Fibroblast of skin of right biceps (primary cell): ENCODE measurements at places on chromosomes 3 and 15.

DNA sequence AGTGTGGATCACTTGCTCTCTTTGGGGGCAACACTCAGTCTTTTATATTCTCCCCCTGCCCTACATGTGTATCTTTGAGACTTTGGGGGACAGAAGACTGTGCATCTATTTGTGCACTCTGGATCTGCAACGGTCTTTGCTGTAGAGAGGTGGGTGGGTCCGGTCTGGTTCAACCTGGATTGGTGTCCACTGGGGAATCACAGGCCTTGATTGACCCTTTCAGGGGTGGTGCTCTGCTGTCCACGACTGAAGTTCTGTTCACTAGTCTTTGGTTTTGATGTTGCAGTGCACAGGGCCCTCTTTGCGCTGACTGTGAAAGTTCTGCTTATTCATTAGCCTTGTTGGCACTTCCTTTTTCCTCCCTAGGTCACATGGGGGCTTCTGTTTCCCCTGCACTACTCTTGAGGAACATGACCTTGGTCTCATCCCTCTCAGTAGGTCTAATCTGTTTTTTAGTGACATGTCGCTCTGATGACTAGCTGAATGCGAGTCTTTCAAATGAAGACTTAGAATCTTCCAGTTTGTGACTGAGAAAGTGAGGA lies 284.2 kb downstream of the SV2B start:
- DNase-seq: no peak

- DNase-seq: no peak
Measured at GRCh38 chr3:4326868-4327267, 23.7 kb downstream of the SETMAR start.

DNA sequence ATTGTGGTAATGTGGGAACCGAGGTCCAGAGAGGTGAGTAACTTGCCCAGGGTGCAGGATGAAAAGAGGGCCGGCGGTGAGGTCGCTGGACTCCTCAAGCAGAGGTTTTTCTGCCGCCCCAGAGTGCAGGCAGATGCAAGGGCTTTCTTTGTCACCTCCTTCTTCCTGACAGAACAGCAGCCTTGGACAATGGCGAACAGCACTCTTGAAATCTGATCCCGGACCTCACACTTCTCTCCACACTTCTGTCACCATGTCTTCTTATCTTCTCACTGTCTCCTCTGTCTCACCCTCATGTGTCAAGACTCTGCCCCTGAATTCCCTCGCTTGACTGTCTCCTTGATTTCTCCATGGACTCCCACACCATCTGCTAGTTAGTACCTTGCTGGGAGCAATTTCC lies 15.4 kb upstream of the VPS8 start:
- DNase-seq: no peak

GRCh38 chr3:94009608-94010007 lies 18.8 kb downstream of the STX19 start:
- no peak for DNase-seq

GRCh38 chr3:160747422-160747821 lies 8.6 kb upstream of the PPM1L start:
- DNase-seq: no peak

DNA sequence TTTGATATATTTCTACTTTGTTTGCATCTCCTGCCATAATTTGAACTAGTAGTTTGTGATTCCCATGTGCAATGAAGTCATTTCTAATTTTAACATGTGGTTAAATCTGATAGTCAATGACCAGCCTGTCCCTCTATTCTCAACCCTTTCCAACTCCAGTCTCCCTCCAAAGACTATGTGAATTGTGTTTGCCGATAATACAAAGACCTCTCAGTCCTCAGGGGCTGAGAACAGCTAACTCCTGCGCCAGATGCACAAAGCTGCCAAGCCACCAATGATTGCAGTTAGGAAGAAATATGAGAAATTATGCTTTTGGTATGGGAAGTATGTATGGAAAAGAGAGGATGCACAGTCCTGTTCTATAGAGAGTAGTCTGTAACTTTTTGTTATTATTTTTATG lies 54.0 kb downstream of the KCNH8 start:
- no peak for DNase-seq

DNA sequence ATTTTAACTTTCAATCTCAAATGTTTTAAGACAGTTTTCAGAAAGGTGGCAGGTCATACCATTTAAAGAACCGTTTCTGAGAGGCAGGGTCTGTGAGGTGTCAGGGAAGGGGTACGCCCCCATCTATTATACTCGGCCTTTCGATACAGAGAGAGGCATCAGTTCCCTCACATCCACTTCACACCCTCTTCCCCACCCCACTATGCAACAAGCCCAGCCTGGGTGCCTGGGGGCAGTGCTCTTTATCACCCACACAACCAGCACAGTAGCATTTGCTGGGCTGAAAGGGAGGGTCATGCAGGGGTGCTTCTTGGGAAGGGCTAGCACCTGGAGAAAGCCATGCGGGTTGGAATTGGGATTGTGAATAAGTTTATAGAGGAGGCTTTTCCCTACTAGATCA lies 56.0 kb upstream of the KCNMB2 start:
- DNase-seq: no peak

DNA sequence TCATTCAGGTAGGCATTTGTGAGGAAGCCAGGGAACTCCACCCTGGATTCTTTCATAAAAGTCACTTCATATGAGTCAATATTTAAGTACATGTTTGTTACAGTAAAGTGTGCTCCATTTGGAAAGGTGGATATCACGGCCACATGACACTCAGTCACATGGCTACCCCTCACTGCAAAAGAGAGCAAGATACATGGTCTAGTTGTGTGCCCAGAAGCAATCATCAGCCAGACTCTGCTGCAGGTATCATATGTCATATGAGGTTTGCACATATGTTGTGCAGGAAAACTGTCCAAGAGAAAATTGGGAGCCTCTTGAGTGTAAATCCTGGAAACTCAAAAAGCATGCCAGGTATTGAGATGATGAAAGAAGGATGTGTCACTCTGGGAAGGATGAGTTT lies 55.0 kb upstream of the NMNAT3 start:
- no peak for DNase-seq

GRCh38 chr15:77068633-77069032 lies 2.3 kb downstream of the TSPAN3 start:
- DNase-seq: no peak

GRCh38 chr3:14962762-14963161 lies 15.4 kb downstream of the NR2C2 start:
- DNase-seq: peak; percentile 76

DNA sequence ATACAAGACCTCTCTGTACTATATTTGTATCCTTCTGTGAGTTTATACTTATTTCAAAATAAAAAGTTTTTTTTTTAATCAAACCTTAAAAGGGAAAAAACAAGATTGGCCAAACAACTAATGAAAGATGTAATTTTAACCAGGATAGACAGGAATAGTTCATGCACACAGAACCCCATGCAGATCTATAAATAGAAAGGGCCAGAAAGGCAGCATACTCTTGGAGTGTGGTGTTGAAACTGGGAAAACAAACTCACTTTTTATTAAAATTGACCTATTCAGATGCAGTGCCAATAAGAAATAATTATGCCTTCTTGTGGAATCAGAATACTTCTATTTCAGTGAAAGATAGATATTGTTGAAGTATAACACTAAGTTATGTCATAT lies 204.6 kb downstream of the PLCL2 start:
- no peak for DNase-seq

GRCh38 chr3:54033761-54034160 lies 88.6 kb upstream of the CACNA2D3 start:
- DNase-seq: no peak

GRCh38 chr15:66356077-66356358 lies 467 bp downstream of the TIPIN start:
- DNase-seq: no peak

GRCh38 chr3:177513815-177514610 lies 316.7 kb upstream of the TBL1XR1 start:
- DNase-seq: no peak

DNA sequence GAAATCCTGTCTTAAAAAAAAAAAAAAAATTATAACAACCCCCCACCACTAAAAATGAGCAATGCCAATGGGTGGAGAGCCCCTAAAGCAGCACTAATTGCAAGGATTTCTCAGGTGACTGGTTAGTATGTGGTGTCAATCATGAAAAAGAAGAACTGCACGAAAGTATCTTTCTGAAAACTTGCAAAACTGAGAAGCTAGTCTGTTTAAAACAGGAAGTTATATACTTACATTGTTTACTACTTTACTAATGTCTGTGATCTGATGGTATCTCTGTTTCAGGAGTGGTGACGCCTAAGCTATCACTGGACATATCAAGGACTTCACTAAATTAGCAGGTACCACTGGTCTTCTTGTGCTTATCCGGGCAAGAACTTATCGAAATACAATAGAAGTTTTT lies at the start of gene CCR3:
Gene CCR3 (plus strand): TSS at position 341 of the 400 bp plus-strand sequence. CDS start 22,699 bp downstream, outside the sequence.
- no peak for DNase-seq

- DNase-seq: peak; percentile 61
Measured at GRCh38 chr3:171809611-171809860, 747 bp downstream of the PLD1 start.

DNA sequence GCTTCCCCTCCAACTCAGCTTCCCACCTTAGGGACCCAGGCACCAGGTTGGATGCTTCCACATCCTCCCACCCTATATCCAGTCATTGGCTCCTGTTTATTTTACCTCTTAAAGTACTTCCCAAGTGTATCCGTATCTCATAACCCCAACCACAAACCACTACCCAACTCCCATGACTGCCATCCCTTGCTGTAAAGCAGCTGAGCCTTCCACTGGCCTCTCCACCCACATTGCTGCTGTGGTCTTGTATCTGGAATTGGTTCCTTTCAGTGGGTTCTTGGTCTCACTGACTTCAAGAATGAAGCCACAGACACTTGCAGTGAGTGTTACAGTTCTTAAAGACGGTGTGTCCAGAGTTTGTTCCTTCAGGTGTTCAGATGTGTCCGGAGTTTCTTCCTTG lies 79.8 kb upstream of the HRH1 start:
- DNase-seq: no peak

GRCh38 chr3:125681146-125681545 lies 85.8 kb upstream of the OSBPL11 start:
- no peak for DNase-seq

- DNase-seq: peak; percentile 64
Measured at GRCh38 chr3:74845081-74845480, 230.6 kb upstream of the CNTN3 start.

DNA sequence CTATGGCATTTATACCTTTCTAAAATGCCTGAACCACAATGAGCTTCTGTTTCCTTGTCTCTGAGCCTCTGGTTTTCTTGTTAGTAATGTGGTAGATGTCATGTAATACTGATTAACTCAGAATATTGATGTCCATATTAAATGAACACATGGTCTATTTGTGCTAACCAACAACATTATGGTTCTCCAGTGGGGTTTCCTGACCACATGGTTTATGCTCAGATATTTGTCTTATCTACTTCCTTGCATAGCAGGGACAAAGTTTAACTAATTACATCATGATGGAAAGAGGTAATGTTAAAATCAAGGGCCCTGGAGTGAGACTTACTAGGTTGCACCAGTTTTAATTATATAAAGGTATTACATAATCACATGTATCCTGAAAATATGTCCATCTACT lies 62.6 kb upstream of the SCN10A start:
- no peak for DNase-seq

- no peak for DNase-seq
Measured at GRCh38 chr15:100192097-100193080, 149.4 kb downstream of the ADAMTS17 start.

DNA sequence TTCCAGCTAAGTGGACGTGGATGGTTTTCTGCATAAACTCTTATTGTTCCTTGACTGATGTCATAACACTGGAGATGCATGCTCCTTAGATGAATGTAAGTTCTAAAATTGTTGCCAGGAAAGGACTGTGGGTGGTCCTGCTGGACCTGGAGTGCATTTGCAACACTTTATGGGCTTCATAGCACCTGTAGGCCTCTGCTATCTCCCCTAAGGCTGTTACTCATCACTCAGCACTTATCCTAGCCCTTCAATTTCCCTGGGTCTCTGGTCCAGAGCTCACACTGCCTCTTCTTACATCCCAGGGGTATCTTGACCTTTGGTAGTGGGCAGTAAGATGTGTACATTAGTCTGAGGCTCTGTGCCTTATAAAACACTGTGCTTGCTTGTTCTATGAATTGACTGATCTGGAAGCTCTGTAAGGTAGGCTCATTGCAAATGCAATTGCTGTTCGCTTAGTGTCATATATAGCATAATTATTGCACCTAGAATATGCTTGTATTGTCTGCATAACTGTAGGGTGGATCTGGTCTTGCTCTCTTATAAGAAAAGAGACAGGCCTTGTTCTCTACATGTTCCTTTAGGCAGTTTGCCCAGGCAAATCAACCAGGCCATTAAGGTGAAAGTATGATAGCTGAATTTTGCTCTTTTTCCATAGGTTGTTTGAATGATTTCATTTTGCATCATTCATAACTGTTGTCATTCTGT lies 35.8 kb downstream of the SLCO3A1 start:
- DNase-seq: no peak

GRCh38 chr15:38054488-38054887 lies 120.0 kb downstream of the TMCO5A start:
- peak; percentile 81 for DNase-seq

DNA sequence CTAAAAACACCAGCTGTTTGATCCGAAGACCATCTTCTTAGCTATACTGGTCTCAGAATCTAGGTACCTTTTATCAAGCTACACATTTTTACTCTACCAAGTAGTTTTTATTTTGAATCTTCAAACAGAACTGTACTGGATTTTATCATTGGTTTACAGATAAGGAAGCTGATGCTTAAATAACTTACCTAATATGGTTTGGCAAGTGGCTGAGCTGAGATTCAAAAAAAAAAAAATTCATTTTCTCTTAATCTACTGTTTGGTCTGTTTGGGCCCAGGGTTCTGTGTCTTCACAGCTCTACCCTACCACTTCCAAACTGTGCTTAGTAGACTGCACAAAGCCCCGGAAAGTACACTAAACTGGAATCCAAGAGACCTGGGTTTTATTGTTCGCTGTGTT lies 35.7 kb downstream of the ZNF860 start:
- DNase-seq: no peak

- no peak for DNase-seq
Measured at GRCh38 chr3:123105201-123106189, 38.7 kb downstream of the PDIA5 start.

DNA sequence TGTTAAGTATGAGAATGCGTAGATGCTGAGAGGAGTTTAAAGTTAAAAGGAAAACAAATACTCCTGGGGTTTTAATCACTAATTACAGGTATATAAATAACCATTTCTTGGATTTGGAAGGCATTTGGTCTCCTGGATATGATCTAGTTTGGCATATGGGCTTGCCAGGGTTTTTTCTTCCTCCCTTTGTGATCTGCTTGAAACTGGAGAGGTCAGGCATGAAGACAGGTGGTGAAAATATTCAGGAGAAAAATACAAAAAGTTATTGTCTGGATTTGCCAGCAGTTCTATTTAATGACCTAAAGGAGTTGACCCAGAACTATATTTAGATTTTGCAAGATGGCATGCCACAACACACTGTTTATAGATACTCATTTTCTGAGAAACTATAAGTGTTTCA lies 136.3 kb downstream of the DIPK2A start:
- DNase-seq: no peak
